ENCODE measurements at places on chromosomes 12 and 14. TPM values are rescaled to one million over a fixed set of nuclear protein-coding genes. Genes with fewer than 3 reads are reported as not detected.
A peak's percentile ranks its signal among the peaks of the same experiment; 100 is the strongest.

DNA sequence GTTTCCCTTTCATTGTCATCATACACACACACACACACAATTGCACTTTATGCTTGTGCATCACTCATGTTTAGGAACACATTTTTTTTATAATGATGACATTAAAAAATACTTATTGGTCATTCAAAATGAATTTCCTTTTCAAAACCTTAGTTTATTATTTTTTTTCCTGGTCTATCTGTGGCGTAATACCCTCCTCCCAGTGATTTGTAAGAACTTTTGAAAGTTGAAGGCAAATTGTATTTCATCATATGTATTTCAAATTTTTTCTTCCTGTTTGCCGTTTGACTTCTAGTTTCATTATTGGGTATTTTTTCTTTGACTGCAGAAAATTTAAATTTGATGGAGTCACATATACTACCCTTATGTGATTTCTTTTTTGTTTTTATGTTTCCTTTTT lies 2.5 kb upstream of the LRRK2 start:
- H3K27ac ChIP-seq, result peak overlapping the region; percentile 99
- H3K36me3 ChIP-seq, result no peaks in the 10 kb centered on the region
- peaks cover 3% of the 10 kb centered on the region for H3K4me1 ChIP-seq
- H3K4me3 ChIP-seq, result peak overlapping the region; percentile 71
- DNase-seq, result no peak

- H3K4me1 ChIP-seq, result peaks cover 36% of the 10 kb centered on the region
- no peaks in the 10 kb centered on the region for H3K27me3 ChIP-seq
- H3K4me3 ChIP-seq, result peak overlapping the region; percentile 89
- no peaks in the 10 kb centered on the region for H3K36me3 ChIP-seq
- DNase-seq, result no peak
Observed at GRCh38 chr14:65103150-65103760, 938 bp upstream of the MAX start.

- H3K4me3 ChIP-seq, result no peak overlapping the region
- no peaks in the 10 kb centered on the region for H3K36me3 ChIP-seq
- H3K4me1 ChIP-seq, result peaks cover 10% of the 10 kb centered on the region
Observed at GRCh38 chr14:101458741-101459550, 102.3 kb upstream of the DIO3 start.

DNA sequence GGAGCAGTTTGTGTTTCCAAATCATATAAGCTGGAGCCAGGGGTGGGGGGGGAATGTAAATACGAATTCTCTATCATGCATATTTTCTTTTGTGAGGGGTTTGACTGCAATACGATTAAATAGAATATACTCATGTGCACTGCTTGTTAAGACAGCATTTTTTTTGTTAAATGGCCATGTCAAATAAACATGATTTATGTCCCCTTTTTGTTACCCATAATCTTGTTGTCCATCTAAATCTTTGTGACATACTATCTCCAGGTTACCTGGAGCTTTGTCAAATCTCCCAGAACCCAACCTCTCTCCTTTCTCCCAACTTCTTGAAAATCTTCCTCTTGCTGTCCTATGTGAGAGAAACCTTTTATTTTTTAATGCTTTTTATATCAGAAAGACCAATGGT lies 233.1 kb downstream of the SLC25A21 start:
- H3K4me3 ChIP-seq, result no peak overlapping the region
- no peaks in the 10 kb centered on the region for H3K36me3 ChIP-seq
- DNase-seq, result no peak
- no peaks in the 10 kb centered on the region for H3K27me3 ChIP-seq
- H3K4me1 ChIP-seq, result no peaks in the 10 kb centered on the region

- H3K36me3 ChIP-seq, result no peaks in the 10 kb centered on the region
- DNase-seq, result no peak
- H3K4me3 ChIP-seq, result no peak overlapping the region
- no peak overlapping the region for H3K27ac ChIP-seq
Observed at GRCh38 chr14:95043314-95043713, 114.0 kb downstream of the DICER1 start.

Gene POMT2
- 23.3 TPM for total RNA-seq

Gene JAG2
- 14.9 TPM for total RNA-seq

Gene NR1H4
- total RNA-seq, result 0.09 TPM

GRCh38 chr12:26428420-26428819 lies 233.0 kb downstream of the SSPN start:
- no peak overlapping the region for H3K27ac ChIP-seq
- H3K27me3 ChIP-seq, result no peaks in the 10 kb centered on the region
- H3K4me1 ChIP-seq, result no peaks in the 10 kb centered on the region
- DNase-seq, result no peak
- no peaks in the 10 kb centered on the region for H3K36me3 ChIP-seq

Gene OVCH1
- 1.4 TPM for total RNA-seq

DNA sequence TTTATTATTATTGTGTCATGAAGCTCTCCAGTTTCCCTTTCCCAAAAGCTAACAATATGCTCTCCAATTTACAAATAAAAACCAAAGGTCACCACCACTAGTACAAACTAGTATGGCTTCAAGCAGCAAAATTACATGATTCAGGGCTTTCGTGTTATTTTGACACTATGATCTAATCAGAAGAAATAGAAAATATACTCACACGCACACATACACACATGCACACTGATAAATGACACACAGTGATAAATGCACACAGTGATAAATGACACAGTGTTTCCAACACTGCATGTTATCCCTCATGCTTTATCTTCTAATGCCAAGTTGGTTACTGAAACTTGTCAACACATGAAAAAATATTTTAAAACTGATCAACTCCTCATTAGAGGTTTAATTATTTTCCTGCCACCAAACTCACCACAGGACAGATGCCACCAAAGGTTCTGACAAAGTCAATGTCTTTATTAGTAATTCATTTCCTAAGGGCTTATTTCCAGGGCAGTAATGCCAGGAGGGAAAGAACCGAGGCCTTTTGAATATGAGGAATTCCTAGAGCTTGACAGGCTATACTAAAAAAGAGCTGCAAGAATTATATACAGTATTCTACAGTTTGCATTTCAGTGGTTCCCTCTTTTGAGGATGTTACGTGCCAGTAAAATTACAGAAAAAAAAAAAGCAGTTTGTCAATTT lies 82.4 kb downstream of the PPP2R5E start:
- no peaks in the 10 kb centered on the region for H3K27me3 ChIP-seq
- no peaks in the 10 kb centered on the region for H3K36me3 ChIP-seq
- no peak overlapping the region for H3K27ac ChIP-seq
- peaks cover 5% of the 10 kb centered on the region for H3K4me1 ChIP-seq
- H3K4me3 ChIP-seq, result no peak overlapping the region

DNA sequence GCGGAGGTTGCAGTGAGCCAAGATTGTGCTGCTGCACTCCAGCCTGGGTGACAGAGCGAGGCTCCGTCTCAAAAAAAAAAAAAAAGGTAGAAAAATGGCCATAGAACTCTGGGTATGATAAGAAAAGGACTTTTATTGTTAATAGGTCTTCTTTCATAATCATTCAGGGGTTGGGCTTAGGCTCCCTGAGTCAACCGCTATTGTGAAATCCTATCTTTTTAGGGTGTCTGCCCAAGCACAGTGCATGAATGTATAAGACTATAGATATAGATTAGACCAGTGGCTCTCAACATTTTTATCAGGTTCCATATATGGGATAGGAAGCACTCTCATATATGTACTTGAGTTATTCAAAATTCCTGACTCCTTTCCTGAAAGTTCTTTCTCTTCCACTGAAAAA lies 48.7 kb upstream of the USP15 start:
- no peak for DNase-seq
- H3K27me3 ChIP-seq, result no peaks in the 10 kb centered on the region
- no peaks in the 10 kb centered on the region for H3K4me1 ChIP-seq
- no peak overlapping the region for H3K4me3 ChIP-seq

Gene SDR9C7
- total RNA-seq, result not detected

DNA sequence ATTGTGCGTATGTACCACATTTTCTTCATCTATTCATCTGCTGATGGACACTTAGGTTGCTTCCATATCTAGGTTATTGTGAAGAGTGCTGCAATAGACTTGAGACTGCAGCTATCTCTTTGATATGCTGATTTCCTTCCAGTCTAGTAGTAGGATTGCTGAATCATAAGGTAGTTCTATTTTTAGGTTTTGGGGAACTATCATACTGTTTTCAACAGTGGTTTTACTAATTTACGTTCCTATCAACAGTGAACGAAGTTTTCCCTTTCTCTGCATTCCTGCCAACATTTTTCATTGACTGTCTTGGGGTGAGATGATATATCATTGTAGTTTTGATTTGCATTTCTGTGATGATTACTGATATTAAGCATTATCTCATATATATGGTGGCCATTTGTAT lies 482.2 kb downstream of the SLC16A7 start:
- H3K4me1 ChIP-seq, result no peaks in the 10 kb centered on the region
- no peak overlapping the region for H3K4me3 ChIP-seq
- H3K27me3 ChIP-seq, result no peaks in the 10 kb centered on the region
- no peak for DNase-seq
- H3K27ac ChIP-seq, result no peak overlapping the region

Gene KRT71
- total RNA-seq, result not detected

GRCh38 chr12:62806893-62807292 lies 128.1 kb downstream of the PPM1H start:
- H3K27me3 ChIP-seq, result no peaks in the 10 kb centered on the region
- H3K4me3 ChIP-seq, result no peak overlapping the region
- H3K36me3 ChIP-seq, result no peaks in the 10 kb centered on the region
- H3K27ac ChIP-seq, result no peak overlapping the region
- DNase-seq, result no peak

GRCh38 chr14:59268011-59268410 lies 79.5 kb downstream of the DAAM1 start:
- no peak overlapping the region for H3K27ac ChIP-seq
- peak; percentile 25 for DNase-seq
- H3K36me3 ChIP-seq, result no peaks in the 10 kb centered on the region
- no peak overlapping the region for H3K4me3 ChIP-seq
- H3K27me3 ChIP-seq, result no peaks in the 10 kb centered on the region

DNA sequence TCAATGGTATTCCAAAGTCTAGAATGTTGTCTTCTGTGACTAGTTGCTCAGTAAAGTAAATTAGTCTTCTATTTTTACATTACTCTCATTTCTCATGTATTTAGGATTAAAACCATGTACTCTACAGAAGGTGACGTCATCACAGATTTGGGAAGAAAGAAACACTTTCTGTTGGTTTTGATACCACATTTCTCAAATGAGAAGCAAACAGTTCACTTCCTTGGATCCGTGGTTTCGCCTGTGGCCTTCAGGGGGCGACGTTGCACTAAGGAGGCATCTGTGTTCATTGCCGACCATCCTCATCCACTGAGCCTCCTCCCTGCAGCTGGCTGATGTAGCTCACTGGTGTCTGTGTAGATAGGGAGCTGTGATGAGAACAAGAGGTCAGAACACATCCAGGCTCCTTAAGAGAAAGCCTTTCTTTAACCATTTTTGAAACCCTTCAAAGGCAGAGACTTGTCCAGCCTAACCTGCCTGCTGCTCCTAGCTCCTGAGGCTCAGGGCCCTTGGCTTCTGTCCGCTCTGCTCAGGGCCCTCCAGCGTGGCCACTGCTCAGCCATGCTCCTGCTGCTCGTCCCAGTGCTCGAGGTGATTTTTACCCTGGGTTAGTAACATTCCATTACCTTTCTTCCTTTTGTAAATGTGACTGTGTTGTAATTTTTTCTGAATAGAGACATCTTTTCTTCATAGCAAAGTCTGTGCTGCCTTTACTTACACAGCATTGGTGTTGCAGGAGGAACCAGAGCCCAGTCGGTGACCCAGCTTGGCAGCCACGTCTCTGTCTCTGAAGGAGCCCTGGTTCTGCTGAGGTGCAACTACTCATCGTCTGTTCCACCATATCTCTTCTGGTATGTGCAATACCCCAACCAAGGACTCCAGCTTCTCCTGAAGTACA lies 220.6 kb upstream of the OR4E1 start:
- no peaks in the 10 kb centered on the region for H3K4me1 ChIP-seq
- H3K27me3 ChIP-seq, result no peaks in the 10 kb centered on the region
- no peak overlapping the region for H3K4me3 ChIP-seq
- DNase-seq, result peak; percentile 24
- H3K36me3 ChIP-seq, result no peaks in the 10 kb centered on the region

Gene DEGS2
- 4.2 TPM for total RNA-seq

Gene SPTB
- 2.4 TPM for total RNA-seq

- no peaks in the 10 kb centered on the region for H3K27me3 ChIP-seq
- H3K4me1 ChIP-seq, result peaks cover 37% of the 10 kb centered on the region
- no peaks in the 10 kb centered on the region for H3K36me3 ChIP-seq
- peak overlapping the region; percentile 95 for H3K27ac ChIP-seq
Observed at GRCh38 chr12:92929983-92930382, 888 bp upstream of the EEA1 start.

- no peaks in the 10 kb centered on the region for H3K36me3 ChIP-seq
- H3K4me1 ChIP-seq, result no peaks in the 10 kb centered on the region
- no peak for DNase-seq
- H3K27ac ChIP-seq, result no peak overlapping the region
- no peaks in the 10 kb centered on the region for H3K27me3 ChIP-seq
- H3K4me3 ChIP-seq, result no peak overlapping the region
Observed at GRCh38 chr14:40623643-40624042, 983.0 kb upstream of the LRFN5 start.

Gene INHBC
- not detected for total RNA-seq

- H3K4me1 ChIP-seq, result no peaks in the 10 kb centered on the region
- H3K4me3 ChIP-seq, result no peak overlapping the region
- no peak overlapping the region for H3K27ac ChIP-seq
- H3K36me3 ChIP-seq, result peaks cover 73% of the 10 kb centered on the region
- H3K27me3 ChIP-seq, result no peaks in the 10 kb centered on the region
Observed at GRCh38 chr12:130796985-130797686, 41.9 kb downstream of the STX2 start.

DNA sequence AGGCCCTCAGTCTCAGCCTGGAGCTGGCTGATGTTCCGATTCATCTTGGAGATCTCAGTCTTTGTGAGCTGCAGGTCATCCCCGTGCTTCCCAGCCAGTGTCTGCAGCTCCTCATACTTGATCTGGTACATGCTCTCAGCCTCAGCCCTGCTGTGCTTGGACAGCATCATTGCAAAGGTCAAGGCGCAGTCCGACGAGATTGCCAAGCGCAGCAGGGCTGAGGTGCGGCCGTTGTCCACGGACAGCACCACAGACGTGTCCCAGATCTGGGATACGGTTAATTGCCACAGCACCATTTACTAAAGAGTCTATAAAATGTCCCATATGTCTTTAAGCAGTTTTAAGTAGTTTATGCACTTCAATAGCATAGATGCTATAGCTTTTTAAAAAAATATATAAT lies 965.7 kb downstream of the FSCB start:
- no peak overlapping the region for H3K27ac ChIP-seq
- H3K27me3 ChIP-seq, result no peaks in the 10 kb centered on the region
- no peak for DNase-seq
- H3K36me3 ChIP-seq, result no peaks in the 10 kb centered on the region

DNA sequence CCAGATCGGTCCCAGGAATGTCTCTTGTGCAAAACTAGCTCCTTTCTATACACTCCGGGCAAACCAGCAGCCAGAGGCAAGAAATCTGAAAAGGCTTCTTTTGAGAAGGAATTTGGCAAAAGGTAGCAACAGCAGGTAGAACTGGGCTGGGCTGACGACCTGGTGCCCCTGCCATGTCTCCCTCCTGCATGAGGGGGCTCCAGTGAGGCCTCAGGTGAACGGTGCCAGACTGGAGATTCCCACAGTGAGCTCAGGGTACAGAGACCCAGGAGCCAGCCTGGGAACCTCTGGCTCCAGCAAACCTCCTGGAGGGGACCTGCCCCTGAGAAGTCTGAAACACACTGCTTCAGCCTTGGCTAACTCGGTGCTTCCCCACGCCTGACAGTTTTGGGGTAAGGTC lies 10.8 kb downstream of the ITPK1 start:
- H3K27ac ChIP-seq, result no peak overlapping the region
- no peak for DNase-seq
- no peaks in the 10 kb centered on the region for H3K36me3 ChIP-seq
- no peak overlapping the region for H3K4me3 ChIP-seq

Gene RPGRIP1
- 0.60 TPM for total RNA-seq

Gene RFLNA
- not detected for total RNA-seq

- H3K36me3 ChIP-seq, result no peaks in the 10 kb centered on the region
- H3K27ac ChIP-seq, result no peak overlapping the region
- DNase-seq, result no peak
Observed at GRCh38 chr14:102215071-102215470, 75.4 kb downstream of the WDR20 start.
